ENCODE measurements at places on chromosomes 11 and 22. TPM values are rescaled to one million over a fixed set of nuclear protein-coding genes. Genes with fewer than 3 reads are reported as not detected.

Gene LRP5
- total RNA-seq = 18.3 TPM

Gene FAT3
- 0.92 TPM for total RNA-seq

Gene SLC5A1
- total RNA-seq = 0.17 TPM

Gene HORMAD2
- not detected for total RNA-seq

Gene OR8A1
- not detected for total RNA-seq

Gene CYTH4
- 4.3 TPM for total RNA-seq

Gene TBX1
- 76.0 TPM for total RNA-seq

Gene PRODH
- total RNA-seq = 15.0 TPM

Gene IRAG1
- total RNA-seq = 3.9 TPM

Gene CBLIF
- not detected for total RNA-seq

Gene AGBL2
- 0.22 TPM for total RNA-seq

Gene OR8D1
- not detected for total RNA-seq

Gene APOBEC3B
- 0.30 TPM for total RNA-seq

Gene SPCS2
- 51.1 TPM for total RNA-seq

Gene MS4A1
- 0.73 TPM for total RNA-seq
